ENCODE measurements at places on chromosomes 3 and 15. TPM values are rescaled to one million over a fixed set of nuclear protein-coding genes. Genes with fewer than 3 reads are reported as not detected.

The TGM5 gene
- total RNA-seq = not detected

The DCP1A gene
- total RNA-seq = 17.2 TPM

The PP2D1 gene
- total RNA-seq = not detected

GRCh38 chr15:33581032-33581431, 270.3 kb downstream of the RYR3 start:
- no peak for DNase-seq

- DNase-seq = no peak
Measured at GRCh38 chr3:174613173-174613572, 246.0 kb upstream of the NAALADL2 start.

- DNase-seq = no peak
Measured at GRCh38 chr3:36969540-36970432, 23.1 kb downstream of the EPM2AIP1 start.

GRCh38 chr3:119395923-119396358, 67.5 kb downstream of the TMEM39A start:
- no peak for DNase-seq

- no peak for DNase-seq
Measured at GRCh38 chr3:112682361-112682760, 41.4 kb upstream of the CCDC80 start.

- no peak for DNase-seq
Measured at GRCh38 chr15:27095886-27096624, 125.1 kb downstream of the GABRG3 start.

Data from chondrocyte (in vitro differentiated cells).